ENCODE measurements at places on chromosomes 1 and 21. TPM values are rescaled to one million over a fixed set of nuclear protein-coding genes. Genes with fewer than 3 reads are reported as not detected.

CTSS gene
- 100 TPM for total RNA-seq

- H3K4me3 ChIP-seq = no peak overlapping the region
- no peaks in the 10 kb centered on the region for H3K27me3 ChIP-seq
- H3K36me3 ChIP-seq = no peaks in the 10 kb centered on the region
- no peak for DNase-seq
- H3K27ac ChIP-seq = no peak overlapping the region
Measured at GRCh38 chr21:35953597-35953996, 106.7 kb downstream of the SETD4 start.

GRCh38 chr1:156112276-156113137 lies 2.0 kb upstream of the LMNA start:
- no peaks in the 10 kb centered on the region for H3K27me3 ChIP-seq
- DNase-seq = no peak
- peaks cover 24% of the 10 kb centered on the region for H3K4me1 ChIP-seq
- H3K27ac ChIP-seq = peak overlapping the region; percentile 42
- H3K4me3 ChIP-seq = no peak overlapping the region
- no peaks in the 10 kb centered on the region for H3K36me3 ChIP-seq

KCNE1 gene
- total RNA-seq = 4.8 TPM

- no peak overlapping the region for H3K27ac ChIP-seq
- DNase-seq = peak; percentile 92
- no peaks in the 10 kb centered on the region for H3K27me3 ChIP-seq
- no peaks in the 10 kb centered on the region for H3K36me3 ChIP-seq
- no peak overlapping the region for H3K4me3 ChIP-seq
Measured at GRCh38 chr1:228664399-228664914, 70.8 kb upstream of the RHOU start.

CELA2B gene
- total RNA-seq = not detected

- H3K4me3 ChIP-seq = no peak overlapping the region
- no peaks in the 10 kb centered on the region for H3K27me3 ChIP-seq
- no peak for DNase-seq
- H3K4me1 ChIP-seq = no peaks in the 10 kb centered on the region
- no peak overlapping the region for H3K27ac ChIP-seq
- H3K36me3 ChIP-seq = no peaks in the 10 kb centered on the region
Measured at GRCh38 chr1:179529482-179530195, 46.1 kb downstream of the NPHS2 start.

PPP1R12B gene
- total RNA-seq = 22.6 TPM

- no peak for DNase-seq
- peaks cover 8% of the 10 kb centered on the region for H3K4me1 ChIP-seq
- no peak overlapping the region for H3K4me3 ChIP-seq
- no peaks in the 10 kb centered on the region for H3K27me3 ChIP-seq
Measured at GRCh38 chr21:43944757-43945156, 67.4 kb upstream of the TRAPPC10 start.

DNA sequence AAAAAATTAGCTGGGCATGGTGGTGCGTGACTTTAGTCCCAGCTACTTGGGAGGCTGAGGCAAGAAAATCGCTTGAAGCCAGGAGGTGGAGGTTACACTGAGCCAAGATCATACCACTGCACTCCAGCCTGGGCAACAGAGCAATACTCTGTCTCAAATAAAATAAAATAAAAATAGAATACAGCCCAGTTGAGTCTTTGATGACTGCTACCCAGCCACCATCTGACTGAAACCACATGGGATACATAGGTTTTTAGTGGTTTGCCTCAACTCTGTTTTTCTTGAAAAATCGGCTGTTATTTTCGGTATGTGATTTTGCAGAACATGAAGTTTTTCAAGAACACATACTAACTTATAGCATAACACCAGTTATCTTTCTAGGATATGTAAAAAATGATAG lies 46.5 kb downstream of the EPRS1 start:
- H3K4me3 ChIP-seq = no peak overlapping the region
- no peaks in the 10 kb centered on the region for H3K27me3 ChIP-seq
- no peak overlapping the region for H3K27ac ChIP-seq
- no peak for DNase-seq

- no peak overlapping the region for H3K27ac ChIP-seq
- H3K4me1 ChIP-seq = no peaks in the 10 kb centered on the region
- no peaks in the 10 kb centered on the region for H3K36me3 ChIP-seq
- H3K27me3 ChIP-seq = no peaks in the 10 kb centered on the region
- DNase-seq = no peak
Measured at GRCh38 chr1:91583326-91583755, 82.7 kb downstream of the CDC7 start.

DNA sequence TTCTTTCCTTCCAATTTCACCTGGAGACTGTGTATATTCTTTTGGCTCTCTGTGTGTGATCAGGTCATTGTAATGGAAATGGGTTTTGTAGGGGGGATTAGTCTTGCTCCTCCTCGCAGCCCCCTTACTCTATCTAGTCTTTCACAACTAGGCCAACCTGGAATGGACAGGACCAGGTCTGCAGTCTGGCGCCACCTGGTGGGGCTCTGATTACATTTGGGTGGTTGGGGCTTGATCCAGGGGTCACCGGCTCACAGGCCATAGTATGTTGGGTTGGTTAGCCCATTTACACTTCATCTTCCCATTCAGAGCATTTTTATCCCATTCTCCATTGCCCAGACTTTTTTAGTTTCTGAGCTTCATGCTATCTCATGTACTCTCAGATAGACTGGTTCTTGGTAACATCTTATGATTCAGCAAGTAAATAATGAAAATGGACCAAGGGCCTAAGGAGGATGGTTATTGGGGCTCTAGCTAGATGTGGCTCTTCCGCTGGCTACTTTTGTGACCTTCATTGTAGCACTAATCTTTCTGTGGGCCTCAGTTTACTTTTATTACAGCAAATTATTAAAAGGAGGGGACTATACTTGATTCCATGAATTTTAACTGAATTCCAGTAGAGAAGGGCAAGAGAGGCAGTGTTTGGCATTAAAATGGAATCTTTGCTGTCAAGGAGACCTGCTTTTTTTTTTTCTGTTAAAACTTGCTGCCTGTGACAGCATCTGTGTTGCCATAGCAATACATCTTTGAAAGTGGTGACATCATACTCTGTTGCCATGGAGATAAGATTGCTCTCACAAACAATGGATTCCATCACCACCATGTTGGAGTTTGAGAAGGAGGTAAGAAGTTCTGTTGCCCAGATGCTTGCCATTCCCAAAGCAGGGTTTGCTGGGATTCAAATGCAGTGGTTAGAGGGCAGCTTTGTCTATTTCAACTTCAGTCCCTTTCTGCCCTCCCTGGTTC lies 150.1 kb downstream of the PLXNA2 start:
- peak; percentile 71 for DNase-seq
- H3K27ac ChIP-seq = no peak overlapping the region
- H3K4me1 ChIP-seq = peaks cover 9% of the 10 kb centered on the region
- H3K27me3 ChIP-seq = no peaks in the 10 kb centered on the region
- H3K4me3 ChIP-seq = no peak overlapping the region

KIF21B gene
- total RNA-seq = 2.1 TPM

WDR26 gene
- total RNA-seq = 76.8 TPM

GRCh38 chr1:150576794-150577556 lies 2.4 kb downstream of the MCL1 start:
- no peaks in the 10 kb centered on the region for H3K27me3 ChIP-seq
- H3K4me1 ChIP-seq = peaks cover 51% of the 10 kb centered on the region
- H3K36me3 ChIP-seq = no peaks in the 10 kb centered on the region
- H3K4me3 ChIP-seq = peak overlapping the region; percentile 99
- peak overlapping the region; percentile 20 for H3K27ac ChIP-seq
- no peak for DNase-seq

DNA sequence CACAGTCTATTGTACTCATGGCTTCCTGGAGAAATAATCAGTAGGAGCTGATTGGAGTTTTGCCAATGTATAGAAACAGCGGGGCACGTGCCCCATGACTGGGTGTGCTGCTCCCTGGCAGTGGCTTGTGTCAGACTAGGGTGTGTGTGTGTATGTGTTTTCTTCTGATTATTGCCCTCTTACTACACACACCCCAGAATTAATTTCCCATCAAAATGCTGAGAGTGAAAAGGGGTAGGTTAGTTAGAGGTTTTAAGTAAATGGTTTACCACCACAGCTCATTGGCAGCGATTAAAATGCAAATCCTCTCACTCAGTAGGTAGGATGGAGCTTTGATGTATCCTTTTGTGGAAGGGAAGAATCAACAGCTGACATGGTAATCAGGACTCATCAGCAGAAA lies 29.9 kb downstream of the HHAT start:
- H3K4me3 ChIP-seq = no peak overlapping the region
- H3K4me1 ChIP-seq = peaks cover 6% of the 10 kb centered on the region
- H3K27ac ChIP-seq = no peak overlapping the region

GRCh38 chr1:171610385-171610784 lies 11.7 kb upstream of the MYOCOS start:
- H3K36me3 ChIP-seq = no peaks in the 10 kb centered on the region
- no peak overlapping the region for H3K4me3 ChIP-seq
- H3K27ac ChIP-seq = no peak overlapping the region
- no peaks in the 10 kb centered on the region for H3K4me1 ChIP-seq
- no peak for DNase-seq
- H3K27me3 ChIP-seq = no peaks in the 10 kb centered on the region

- no peak overlapping the region for H3K4me3 ChIP-seq
- DNase-seq = peak; percentile 86
- H3K4me1 ChIP-seq = peaks cover 12% of the 10 kb centered on the region
- no peak overlapping the region for H3K27ac ChIP-seq
Measured at GRCh38 chr1:227788271-227789083, 27.0 kb upstream of the PRSS38 start.

CASZ1 gene
- total RNA-seq = 3.9 TPM

AMY1A gene
- total RNA-seq = not detected

- peak overlapping the region; percentile 35 for H3K27ac ChIP-seq
- peak; percentile 65 for DNase-seq
- no peak overlapping the region for H3K4me3 ChIP-seq
- H3K4me1 ChIP-seq = peaks cover 87% of the 10 kb centered on the region
- H3K36me3 ChIP-seq = peaks cover 47% of the 10 kb centered on the region
Measured at GRCh38 chr1:37483785-37484184, 9.4 kb downstream of the ZC3H12A start.

PTPN7 gene
- total RNA-seq = 2.5 TPM

TSPAN1 gene
- total RNA-seq = 10.4 TPM

DNA sequence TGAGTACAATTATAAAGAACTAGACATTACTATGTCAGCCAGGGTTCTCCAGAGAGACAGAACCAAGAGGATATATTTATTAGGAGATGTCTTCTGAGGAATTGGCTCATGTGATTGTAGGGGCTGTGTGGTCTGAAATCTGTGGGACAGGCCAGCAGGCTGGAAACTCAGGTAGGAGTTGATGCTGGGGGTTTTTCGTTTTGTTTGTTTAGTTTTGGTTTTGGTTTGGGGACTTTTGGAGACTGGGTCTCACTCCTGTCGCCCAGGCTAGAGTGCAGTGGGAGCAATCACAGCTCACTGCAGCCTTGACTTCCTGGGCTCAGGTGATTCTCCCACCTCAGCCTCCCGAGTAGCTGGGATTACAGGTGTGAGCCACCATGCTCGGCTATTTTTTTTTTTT lies 132.9 kb upstream of the ERRFI1 start:
- no peaks in the 10 kb centered on the region for H3K4me1 ChIP-seq
- no peaks in the 10 kb centered on the region for H3K36me3 ChIP-seq
- H3K4me3 ChIP-seq = no peak overlapping the region
- no peak overlapping the region for H3K27ac ChIP-seq
- DNase-seq = no peak
- no peaks in the 10 kb centered on the region for H3K27me3 ChIP-seq

DNA sequence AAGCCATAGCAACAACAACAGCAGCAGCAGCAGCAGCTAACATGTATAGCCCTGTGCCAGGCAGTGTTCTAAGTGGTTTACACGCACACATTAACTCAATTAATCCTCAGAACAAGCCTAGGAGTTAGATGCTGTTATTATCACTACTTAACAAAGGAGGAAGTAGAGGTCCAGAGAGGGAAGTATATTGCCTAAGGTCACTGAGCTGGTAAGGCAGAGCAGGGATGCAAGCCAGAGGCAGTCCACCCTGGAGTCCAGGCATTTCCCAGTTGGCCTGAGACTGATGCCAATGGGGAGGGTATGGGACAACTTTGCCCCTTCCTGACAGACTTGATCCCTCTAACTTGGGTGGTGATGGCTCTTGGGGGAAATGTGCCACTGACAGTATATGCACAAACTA lies 6.8 kb downstream of the CDC14A start:
- no peaks in the 10 kb centered on the region for H3K27me3 ChIP-seq
- H3K27ac ChIP-seq = no peak overlapping the region
- no peak overlapping the region for H3K4me3 ChIP-seq
- peaks cover 26% of the 10 kb centered on the region for H3K4me1 ChIP-seq

CSF1 gene
- total RNA-seq = 131 TPM

GRCh38 chr1:168057921-168058320 lies 78.8 kb downstream of the GPR161 start:
- peaks cover 6% of the 10 kb centered on the region for H3K36me3 ChIP-seq
- H3K4me1 ChIP-seq = peaks cover 12% of the 10 kb centered on the region
- no peaks in the 10 kb centered on the region for H3K27me3 ChIP-seq
- DNase-seq = no peak

GRCh38 chr1:151512326-151512725 lies 1.1 kb downstream of the CGN start:
- H3K4me3 ChIP-seq = no peak overlapping the region
- no peaks in the 10 kb centered on the region for H3K4me1 ChIP-seq
- H3K27me3 ChIP-seq = no peaks in the 10 kb centered on the region
- H3K27ac ChIP-seq = no peak overlapping the region
- no peaks in the 10 kb centered on the region for H3K36me3 ChIP-seq
- DNase-seq = no peak

GRCh38 chr1:84259989-84260388 lies 41.5 kb upstream of the SAMD13 start:
- DNase-seq = no peak
- H3K36me3 ChIP-seq = no peaks in the 10 kb centered on the region
- H3K27ac ChIP-seq = no peak overlapping the region
- H3K4me3 ChIP-seq = no peak overlapping the region
- no peaks in the 10 kb centered on the region for H3K4me1 ChIP-seq

FTCD gene
- 1.8 TPM for total RNA-seq

GRCh38 chr1:207300970-207301369 lies 20.5 kb upstream of the CD55 start:
- no peak for DNase-seq
- H3K36me3 ChIP-seq = no peaks in the 10 kb centered on the region
- no peaks in the 10 kb centered on the region for H3K4me1 ChIP-seq

GRCh38 chr1:2865000-2865399 lies 63.5 kb upstream of the TTC34 start:
- H3K27me3 ChIP-seq = peaks cover 19% of the 10 kb centered on the region
- no peaks in the 10 kb centered on the region for H3K36me3 ChIP-seq
- no peak overlapping the region for H3K27ac ChIP-seq
- no peaks in the 10 kb centered on the region for H3K4me1 ChIP-seq
- DNase-seq = no peak
- no peak overlapping the region for H3K4me3 ChIP-seq

CCDC24 gene
- total RNA-seq = 5.8 TPM

SLAMF7 gene
- total RNA-seq = 0.28 TPM

GRCh38 chr1:83942914-83943313 lies 56.0 kb downstream of the TTLL7 start:
- H3K27ac ChIP-seq = no peak overlapping the region
- H3K36me3 ChIP-seq = no peaks in the 10 kb centered on the region
- no peak for DNase-seq
- no peak overlapping the region for H3K4me3 ChIP-seq
- H3K27me3 ChIP-seq = no peaks in the 10 kb centered on the region

GRCh38 chr1:220826729-220827128 lies 40.0 kb downstream of the MTARC1 start:
- no peak overlapping the region for H3K4me3 ChIP-seq
- no peak for DNase-seq
- H3K27ac ChIP-seq = no peak overlapping the region
- H3K27me3 ChIP-seq = no peaks in the 10 kb centered on the region
- H3K36me3 ChIP-seq = no peaks in the 10 kb centered on the region
- H3K4me1 ChIP-seq = no peaks in the 10 kb centered on the region

Measured in adrenal gland (tissue), 19 donors.